GM23338 (cell line): ENCODE measurements at places on chromosomes 3 and 15. TPM values are rescaled to one million over a fixed set of nuclear protein-coding genes. Genes with fewer than 3 reads are reported as not detected.

DNA sequence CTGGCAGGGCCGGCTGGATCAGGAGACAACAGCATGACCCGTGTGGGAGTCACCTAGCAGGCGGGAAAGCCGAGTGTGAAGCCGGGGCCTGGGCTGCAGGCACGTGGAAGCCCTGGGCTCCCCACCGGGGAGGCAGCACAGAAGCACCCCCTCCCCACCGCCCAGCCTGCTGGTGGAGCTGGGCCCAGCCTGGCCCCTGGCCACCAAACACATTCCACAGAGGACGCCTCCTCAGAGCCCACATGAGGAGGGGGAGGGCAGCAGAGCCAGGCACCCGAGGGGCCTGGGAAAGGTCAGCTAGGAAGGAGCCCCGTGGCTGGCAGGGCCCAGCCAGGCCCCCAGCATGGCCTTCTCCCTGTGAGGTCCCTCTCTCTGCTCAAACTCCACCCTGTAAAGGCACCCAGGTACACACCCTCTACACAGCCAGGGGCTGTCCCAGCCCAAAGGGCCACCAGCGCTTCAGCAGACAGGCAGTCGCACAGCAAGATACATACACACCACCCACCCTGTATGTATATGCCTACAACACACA is 4.5 kb downstream of the PLXNB1 start:
- no peak for DNase-seq
- no peaks in the 10 kb centered on the region for H3K27me3 ChIP-seq
- peaks cover 20% of the 10 kb centered on the region for H3K4me1 ChIP-seq

- no peak overlapping the region for H3K4me3 ChIP-seq
- no peak overlapping the region for H3K27ac ChIP-seq
- no peaks in the 10 kb centered on the region for H3K27me3 ChIP-seq
Observed at GRCh38 chr15:100623301-100623700, 20.9 kb downstream of the ASB7 start.

- no peaks in the 10 kb centered on the region for H3K36me3 ChIP-seq
- no peak overlapping the region for H3K4me3 ChIP-seq
- H3K4me1 ChIP-seq = no peaks in the 10 kb centered on the region; the same call in 1 of the 2 replicates
- no peak overlapping the region for H3K27ac ChIP-seq
- DNase-seq = no peak
- no peaks in the 10 kb centered on the region for H3K27me3 ChIP-seq
Observed at GRCh38 chr3:123350971-123351370, 97.9 kb downstream of the ADCY5 start.

- H3K27me3 ChIP-seq = no peaks in the 10 kb centered on the region
- H3K4me3 ChIP-seq = no peak overlapping the region
- H3K4me1 ChIP-seq = peaks cover 52% of the 10 kb centered on the region
- no peak for DNase-seq
Observed at GRCh38 chr3:124831628-124832199, 55.5 kb downstream of the ITGB5 start.

The HGD gene
- not detected in 2 replicates for total RNA-seq

GRCh38 chr15:59830098-59830497 is 141.0 kb upstream of the BNIP2 start:
- H3K4me3 ChIP-seq = no peak overlapping the region
- H3K27me3 ChIP-seq = no peaks in the 10 kb centered on the region
- no peaks in the 10 kb centered on the region for H3K4me1 ChIP-seq
- no peak for DNase-seq
- no peak overlapping the region for H3K27ac ChIP-seq

The SEMA3G gene
- 2.2 and 2.5 TPM in 2 replicates for total RNA-seq

The ERC2 gene
- total RNA-seq = 11.8 and 12.2 TPM in 2 replicates

The TM4SF4 gene
- not detected in 2 replicates for total RNA-seq

The DAZL gene
- total RNA-seq = 5.3 and 5.9 TPM in 2 replicates

DNA sequence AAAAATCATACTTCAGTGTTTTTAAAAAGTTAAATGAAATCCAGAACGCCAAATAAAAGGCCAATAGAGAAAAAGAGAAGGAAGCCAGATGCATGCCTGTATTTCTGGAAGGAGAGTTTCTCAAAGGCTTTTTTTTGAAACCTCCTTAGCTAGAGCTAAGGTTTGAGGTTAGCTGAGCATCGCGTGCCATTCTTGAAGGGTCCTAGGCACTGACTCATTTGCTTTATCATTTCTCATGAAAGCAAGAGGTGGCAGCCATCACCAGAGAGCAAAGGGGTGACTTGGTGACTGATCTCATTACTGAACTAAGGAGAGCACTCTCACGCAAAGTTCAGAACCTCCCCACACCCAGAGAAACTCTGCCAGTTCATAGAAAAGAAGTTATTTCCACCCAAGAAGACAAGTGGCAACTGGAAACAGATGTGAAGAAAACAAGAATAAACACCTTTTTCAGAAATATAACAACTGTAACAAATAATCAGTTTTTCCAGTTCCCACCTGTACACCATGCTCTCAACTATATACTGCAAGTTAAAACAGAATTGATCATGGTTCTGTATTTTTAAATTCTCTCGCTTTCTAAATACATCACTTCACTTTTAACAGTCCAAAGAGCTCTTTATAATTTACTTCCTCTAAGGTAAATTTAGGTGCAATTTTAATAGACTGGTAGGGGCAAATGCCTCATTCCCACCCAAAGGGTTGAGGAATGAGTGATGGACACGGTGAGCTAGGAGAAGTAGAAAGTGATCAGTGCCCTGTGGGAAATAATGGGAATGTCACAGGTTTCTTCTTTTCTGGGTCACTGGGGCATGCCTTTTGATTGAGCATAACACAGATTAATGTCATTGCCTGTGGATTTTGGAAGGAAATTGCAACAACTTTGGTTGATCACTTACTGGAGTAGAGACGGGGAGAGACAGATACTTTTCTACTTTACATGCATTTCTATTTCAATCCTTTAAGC is 24.7 kb downstream of the GPR15 start:
- H3K27ac ChIP-seq = no peak overlapping the region
- no peaks in the 10 kb centered on the region for H3K4me1 ChIP-seq

DNA sequence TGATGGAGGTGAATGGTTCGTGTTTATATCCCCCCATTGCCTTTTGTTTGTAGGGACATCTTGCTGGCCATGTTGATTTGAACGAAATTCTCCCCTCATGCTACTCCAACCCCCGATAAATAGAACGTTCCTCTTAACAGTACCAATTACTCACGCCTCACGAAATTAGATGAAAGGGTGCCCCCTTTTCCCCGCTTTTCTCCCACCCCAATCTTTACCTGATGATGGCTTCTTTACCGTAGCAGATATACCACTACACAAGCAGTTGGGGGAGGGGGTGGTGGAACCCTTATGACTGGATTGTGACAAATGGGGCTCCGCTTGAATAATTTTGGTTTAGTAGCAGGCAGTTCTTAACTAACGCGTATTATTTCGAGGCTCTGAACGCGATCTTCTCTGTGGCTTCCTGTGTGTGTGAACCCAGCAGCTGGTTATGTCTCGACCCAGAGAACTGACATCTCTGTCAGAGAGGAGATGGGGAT is 1.1 kb downstream of the PIAS1 start:
- H3K36me3 ChIP-seq = no peaks in the 10 kb centered on the region
- DNase-seq = peak; percentile 43
- peaks cover 41% of the 10 kb centered on the region for H3K4me1 ChIP-seq
- H3K27ac ChIP-seq = 0 out of 2 replicates have a peak overlapping the region, but pooled peaks have one; percentile 51
- H3K27me3 ChIP-seq = 0 out of 2 replicates have a peak, but pooled peaks cover 7% of the 10 kb centered on the region

DNA sequence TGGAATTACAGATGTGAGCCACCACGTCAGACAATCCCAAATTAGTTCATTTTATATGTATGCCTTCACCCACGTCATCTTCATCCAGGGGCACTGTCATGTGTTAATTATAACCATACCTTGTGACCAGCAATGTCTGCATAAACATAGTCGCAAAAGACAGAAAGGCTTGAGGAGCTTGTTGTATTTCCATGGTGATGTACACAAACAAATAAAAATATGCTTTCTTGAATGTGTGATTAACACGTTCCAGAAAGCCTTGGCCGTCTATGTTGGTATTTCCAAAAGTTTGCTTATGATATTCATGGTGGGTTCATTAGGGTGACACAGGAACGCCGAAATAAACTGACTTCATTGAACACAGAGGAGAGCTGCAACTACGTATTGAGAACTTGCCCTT is 524.7 kb upstream of the ZNF717 start:
- H3K4me3 ChIP-seq = no peak overlapping the region
- H3K36me3 ChIP-seq = no peaks in the 10 kb centered on the region
- DNase-seq = no peak
- no peaks in the 10 kb centered on the region for H3K4me1 ChIP-seq
- no peaks in the 10 kb centered on the region for H3K27me3 ChIP-seq

GRCh38 chr3:184593220-184593927 is 31.8 kb downstream of the EPHB3 start:
- no peak overlapping the region for H3K4me3 ChIP-seq
- H3K36me3 ChIP-seq = no peaks in the 10 kb centered on the region
- peaks cover 72% of the 10 kb centered on the region for H3K27me3 ChIP-seq
- peaks cover 33% of the 10 kb centered on the region for H3K4me1 ChIP-seq
- no peak overlapping the region for H3K27ac ChIP-seq

The CASR gene
- total RNA-seq = 0.04 and 0.56 TPM in 2 replicates

GRCh38 chr3:3737531-3737930 is 61.7 kb upstream of the LRRN1 start:
- no peak for DNase-seq
- peaks cover 14% of the 10 kb centered on the region for H3K4me1 ChIP-seq
- no peaks in the 10 kb centered on the region for H3K36me3 ChIP-seq
- no peak overlapping the region for H3K27ac ChIP-seq

The PPM1L gene
- 20.9 and 26.4 TPM in 2 replicates for total RNA-seq

DNA sequence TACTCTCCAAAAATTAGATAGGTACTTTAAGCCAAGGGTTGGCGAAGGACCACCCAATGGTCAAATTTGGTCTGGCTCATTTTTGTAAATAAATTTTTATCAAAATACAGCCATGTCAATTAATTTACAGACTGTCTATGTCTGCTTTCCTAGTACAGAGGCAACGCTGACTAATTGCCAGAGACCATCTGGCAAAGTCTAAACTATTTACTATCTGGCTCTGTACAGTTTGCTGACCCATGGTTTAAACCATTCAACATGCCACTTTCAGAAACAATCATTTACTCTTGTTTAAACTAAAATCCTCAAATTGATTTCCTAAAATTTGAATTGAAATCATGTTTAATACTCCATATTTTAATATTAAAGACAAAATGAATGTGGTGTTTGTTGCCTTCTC is 25.9 kb downstream of the CBLB start:
- no peaks in the 10 kb centered on the region for H3K27me3 ChIP-seq
- no peak overlapping the region for H3K4me3 ChIP-seq
- H3K4me1 ChIP-seq = peaks cover 31% of the 10 kb centered on the region
- no peaks in the 10 kb centered on the region for H3K36me3 ChIP-seq
- H3K27ac ChIP-seq = no peak overlapping the region

GRCh38 chr3:127858937-127859336 is 36.6 kb upstream of the MGLL start:
- H3K4me3 ChIP-seq = no peak overlapping the region
- no peaks in the 10 kb centered on the region for H3K4me1 ChIP-seq
- DNase-seq = no peak
- H3K27ac ChIP-seq = no peak overlapping the region
- no peaks in the 10 kb centered on the region for H3K36me3 ChIP-seq

- DNase-seq = no peak
- peaks cover 2% of the 10 kb centered on the region; the same call in 1 of the 2 replicates for H3K4me1 ChIP-seq
- H3K27me3 ChIP-seq = no peaks in the 10 kb centered on the region
- no peak overlapping the region for H3K4me3 ChIP-seq
- no peak overlapping the region for H3K27ac ChIP-seq
- no peaks in the 10 kb centered on the region for H3K36me3 ChIP-seq
Observed at GRCh38 chr3:43865351-43865750, 174.6 kb downstream of the ABHD5 start.

DNA sequence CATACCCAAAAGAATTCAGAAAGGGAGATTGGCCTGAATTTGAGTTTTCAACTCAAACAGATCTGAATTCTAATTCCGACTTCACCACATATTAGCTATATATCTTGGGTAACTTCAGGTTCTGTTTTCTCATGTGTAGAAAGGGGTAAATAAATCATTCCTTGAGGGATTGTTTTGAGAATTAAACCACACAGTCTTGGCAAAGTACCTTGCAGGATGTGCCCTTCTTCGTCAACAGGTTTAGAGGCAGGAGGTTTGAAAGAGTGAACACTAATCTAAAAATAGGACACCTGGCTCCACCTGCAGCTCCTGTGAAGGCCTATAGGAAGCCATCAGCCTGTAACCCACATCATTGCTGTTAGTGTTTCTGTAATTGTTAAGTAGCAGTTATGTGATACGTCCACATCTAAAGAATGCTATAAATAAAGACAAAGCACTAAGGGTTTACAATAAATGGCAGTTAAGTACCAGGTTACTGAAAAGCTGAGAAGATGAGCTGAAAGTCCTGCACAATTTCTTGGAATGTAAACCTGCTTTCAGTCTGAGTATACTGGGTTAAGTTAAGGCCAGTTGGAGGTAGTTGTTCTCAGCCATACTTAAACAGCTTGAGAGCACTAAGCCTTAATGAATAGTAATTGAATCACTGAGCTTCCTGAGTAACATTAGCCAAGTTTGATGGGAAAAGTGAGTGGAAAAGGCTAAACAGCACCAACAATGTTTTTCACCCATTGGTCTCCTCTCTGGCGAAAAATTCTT is 6.0 kb downstream of the CCDC80 start:
- H3K36me3 ChIP-seq = no peaks in the 10 kb centered on the region
- H3K4me1 ChIP-seq = peaks cover 57% of the 10 kb centered on the region
- H3K27me3 ChIP-seq = no peaks in the 10 kb centered on the region

The SPINT1 gene
- total RNA-seq = 209 and 253 TPM in 2 replicates

- no peaks in the 10 kb centered on the region; the same call in 1 of the 2 replicates for H3K36me3 ChIP-seq
- H3K4me1 ChIP-seq = peaks cover 15% of the 10 kb centered on the region
- H3K27ac ChIP-seq = no peak overlapping the region
- no peak for DNase-seq
- H3K4me3 ChIP-seq = no peak overlapping the region
Observed at GRCh38 chr3:98513091-98513511, 9.6 kb downstream of the CLDND1 start.

- H3K27me3 ChIP-seq = no peaks in the 10 kb centered on the region
- peak; percentile 57 for DNase-seq
- peaks cover 16% of the 10 kb centered on the region for H3K4me1 ChIP-seq
- peak overlapping the region; percentile 75 for H3K4me3 ChIP-seq
Observed at GRCh38 chr3:120742849-120743365, 363 bp downstream of the GTF2E1 start.

GRCh38 chr3:140273542-140274195 is 338.7 kb downstream of the CLSTN2 start:
- no peaks in the 10 kb centered on the region for H3K36me3 ChIP-seq
- no peak overlapping the region for H3K27ac ChIP-seq
- H3K4me3 ChIP-seq = no peak overlapping the region
- no peaks in the 10 kb centered on the region for H3K27me3 ChIP-seq
- no peak for DNase-seq

The SPPL2A gene
- total RNA-seq = 24.1 and 33.0 TPM in 2 replicates

DNA sequence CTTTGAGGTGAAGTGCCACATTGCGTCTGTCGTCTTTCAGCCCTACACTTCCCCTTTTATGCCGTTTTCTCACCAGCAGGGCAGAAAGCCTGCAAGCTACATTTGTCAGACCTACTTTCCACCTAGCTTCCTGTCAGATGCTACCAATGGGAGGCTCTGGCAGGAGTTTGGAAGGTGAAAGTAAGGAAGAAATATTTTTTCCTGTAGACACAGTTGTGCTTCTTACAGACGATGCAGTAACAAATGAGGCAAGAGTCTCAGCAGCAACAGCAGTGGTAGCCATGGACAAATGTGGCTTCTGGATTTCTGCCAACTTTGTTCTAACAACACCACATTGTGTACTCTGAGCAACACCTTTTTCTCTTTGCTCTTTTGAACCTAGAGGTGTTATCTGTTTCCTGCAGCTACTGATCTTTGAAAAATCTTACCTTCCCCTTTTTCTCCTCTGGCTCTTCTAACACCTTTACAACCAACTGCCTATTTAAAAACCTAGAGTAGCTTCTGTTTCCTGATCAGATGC is 70.6 kb upstream of the STT3B start:
- peaks cover 14% of the 10 kb centered on the region for H3K4me1 ChIP-seq
- no peak overlapping the region for H3K4me3 ChIP-seq
- no peaks in the 10 kb centered on the region for H3K27me3 ChIP-seq
- peak; percentile 24 for DNase-seq
